ENCODE measurements at places on chromosomes 4 and X.

GRCh38 chr4:33493231-33493630 lies 2751.1 kb downstream of the ARAP2 start:
- DNase-seq, result no peak

DNA sequence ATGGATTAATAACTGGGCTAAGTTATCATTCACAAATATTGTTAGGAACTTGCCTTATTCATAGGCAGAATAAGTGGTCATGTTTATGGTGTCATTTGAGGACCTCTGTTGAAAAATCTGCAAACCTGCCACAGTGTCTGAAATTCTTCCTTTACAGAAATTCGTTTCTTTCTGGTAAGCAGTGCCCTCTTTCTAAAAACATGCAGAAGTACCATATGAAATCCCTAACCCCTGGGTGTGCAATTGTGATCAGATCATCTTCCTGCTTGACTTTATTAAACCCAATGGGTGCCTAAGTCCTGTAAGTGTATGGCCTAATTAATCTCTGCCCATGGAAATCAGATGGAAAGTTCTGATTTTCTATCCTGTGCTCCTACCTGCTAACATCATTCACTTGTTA lies 4.4 kb upstream of the HTATSF1 start:
- DNase-seq, result no peak

DNA sequence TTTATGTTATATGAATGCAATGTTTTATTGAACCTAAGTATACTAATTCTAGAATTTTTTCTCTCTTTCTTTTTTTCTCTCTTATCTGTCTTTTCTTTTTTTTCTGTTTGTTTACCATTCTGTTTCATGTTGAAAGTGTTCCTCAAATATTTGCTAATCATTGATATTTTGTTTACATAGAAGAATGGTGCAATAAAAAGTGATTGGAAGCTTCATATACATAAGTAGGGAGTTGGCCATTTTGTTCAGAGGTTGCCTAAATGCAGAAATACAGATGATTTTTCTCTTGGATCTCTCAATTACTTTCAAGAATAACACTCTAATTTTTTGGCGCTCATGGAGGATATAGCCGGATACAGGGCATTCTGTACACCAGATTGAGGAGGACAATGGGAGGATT lies 5.7 kb upstream of the SERTM2 start:
- DNase-seq, result no peak

DNA sequence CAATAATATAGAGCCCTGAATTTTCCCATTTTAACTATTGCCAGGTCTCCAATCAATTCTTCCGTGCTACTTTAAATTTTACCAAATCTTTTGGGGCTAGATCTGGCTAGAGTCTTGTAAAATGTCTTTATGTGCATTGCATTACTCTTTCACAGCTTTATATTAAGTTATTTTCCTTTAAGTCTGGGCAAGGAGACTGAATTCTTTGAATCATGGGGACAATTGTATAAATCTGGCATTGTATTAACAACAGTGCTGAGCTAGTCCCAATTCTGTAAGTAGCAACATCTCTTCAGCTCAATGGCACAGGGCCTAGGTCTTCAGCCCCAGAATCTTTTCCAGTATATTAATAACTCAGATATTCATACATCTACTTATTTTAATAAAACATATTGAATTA lies 1080.4 kb upstream of the INTU start:
- DNase-seq, result no peak

- no peak for DNase-seq
These were observed 71.0 kb downstream of the LAS1L start for GRCh38 chrX:65463550-65463949.

- DNase-seq, result no peak
These were observed 41.5 kb upstream of the FGF2 start for GRCh38 chr4:122785099-122785498.

DNA sequence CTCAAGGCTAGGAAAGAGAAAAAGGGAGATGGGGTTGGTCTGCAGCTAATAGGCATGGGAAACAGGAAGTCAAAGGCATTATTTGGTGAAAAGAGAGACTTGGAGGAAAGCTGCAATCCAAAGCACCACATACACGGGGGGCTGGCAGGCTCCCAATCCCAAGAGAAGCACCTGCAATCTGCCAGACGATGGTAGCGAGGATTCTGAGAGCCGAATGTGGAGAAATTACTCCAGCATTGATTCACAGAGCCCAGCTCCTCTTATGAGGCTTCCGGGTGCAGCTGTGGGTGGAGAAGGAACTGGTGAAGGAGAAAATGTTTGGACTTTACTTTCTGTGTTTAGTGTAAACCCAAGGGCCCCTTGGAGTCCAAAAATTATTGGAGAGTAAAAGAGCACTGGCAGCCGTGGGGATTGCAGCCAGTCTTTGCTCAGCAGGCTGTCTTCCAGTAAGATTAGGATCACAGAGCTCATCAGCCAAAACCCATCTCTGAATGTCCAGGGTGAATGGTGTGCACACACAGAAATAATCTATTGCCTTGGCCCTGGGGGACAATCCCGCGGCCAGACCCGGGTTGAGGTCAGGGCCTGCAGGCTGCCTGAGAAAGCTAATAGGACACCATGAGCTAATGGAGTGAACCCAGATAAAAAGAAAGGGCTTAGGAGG lies 197.6 kb downstream of the KIT start:
- DNase-seq, result no peak

DNA sequence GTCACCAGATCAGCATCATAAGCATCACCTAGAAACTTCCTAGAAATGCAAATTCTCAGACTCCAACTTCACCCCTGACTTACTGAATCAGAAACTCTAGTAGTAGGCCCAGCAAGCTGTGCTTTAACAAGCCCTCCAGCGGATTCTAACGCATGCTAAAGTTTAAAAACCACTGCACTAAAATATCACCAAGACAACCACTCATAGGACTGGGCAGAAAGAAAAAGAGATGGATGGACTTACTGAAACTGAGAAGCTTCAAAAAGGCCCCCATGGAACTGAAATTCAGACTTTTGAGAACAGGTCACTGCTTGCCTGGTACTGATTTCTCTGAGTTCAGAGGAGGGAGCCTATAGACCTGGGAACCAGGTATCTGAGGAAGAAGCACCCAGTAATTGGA lies 40.1 kb downstream of the FAM241A start:
- DNase-seq, result no peak

DNA sequence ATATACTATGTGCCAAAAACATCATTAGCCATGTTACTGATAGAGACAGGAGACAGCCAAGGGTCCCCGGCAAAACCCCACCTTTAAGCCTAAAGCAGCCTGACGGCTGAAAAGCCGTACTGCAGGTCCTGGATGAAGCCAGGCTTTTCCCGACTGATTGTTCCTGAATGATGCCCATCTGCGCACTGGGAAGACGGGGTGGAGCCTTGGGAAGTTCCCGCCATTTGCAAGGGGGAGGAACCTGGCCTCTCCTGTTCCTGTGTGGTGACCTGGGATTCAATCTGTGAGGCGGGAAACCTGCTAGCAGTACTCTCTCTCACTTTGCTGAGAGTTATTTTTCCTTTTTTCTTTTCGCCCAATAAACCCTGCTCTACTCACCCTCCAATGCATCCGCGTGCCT lies 15.1 kb upstream of the CAMK2D start:
- DNase-seq, result no peak

- DNase-seq, result no peak
These were observed 346.8 kb upstream of the TECRL start for GRCh38 chr4:64756016-64756415.

- DNase-seq, result no peak
These were observed 75.7 kb downstream of the RASL11B start for GRCh38 chr4:52937829-52938228.

- DNase-seq, result no peak
These were observed 174.3 kb downstream of the ADGRL3 start for GRCh38 chr4:61374447-61374891.

DNA sequence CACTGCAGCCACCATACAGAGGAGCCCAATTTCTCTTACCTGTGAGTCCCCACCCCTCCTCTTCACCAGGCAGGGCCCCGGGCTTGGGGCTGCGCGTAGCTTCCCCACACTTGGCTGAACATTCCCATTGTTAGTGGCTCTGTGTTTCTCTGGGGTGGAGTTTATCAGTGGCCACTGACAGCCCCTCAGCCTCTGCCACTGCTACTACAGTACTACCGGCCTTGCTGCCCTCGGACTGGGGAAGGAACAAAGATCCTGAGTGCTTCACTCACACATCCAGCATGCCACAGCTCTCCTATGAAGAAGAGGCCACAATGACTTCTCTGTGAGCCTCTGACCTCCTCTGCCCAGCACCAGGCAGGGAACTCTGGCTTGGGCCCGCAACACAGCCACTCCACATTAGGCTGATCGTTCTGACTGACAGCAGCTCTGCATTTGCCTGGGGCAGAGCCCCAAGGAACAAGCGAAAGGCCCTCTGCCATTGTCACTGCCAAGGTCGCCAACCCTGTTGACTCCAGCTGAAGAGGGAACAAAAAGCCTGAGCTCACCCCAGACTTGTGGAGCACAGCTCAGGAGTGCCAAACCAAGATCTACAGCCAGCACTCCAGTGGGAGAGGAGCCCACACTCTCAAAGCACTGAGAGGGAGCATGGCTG lies 24.0 kb downstream of the ABCB7 start:
- DNase-seq, result no peak

GRCh38 chrX:69068301-69069085 lies 96.8 kb downstream of the PJA1 start:
- no peak for DNase-seq

GRCh38 chr4:126799971-126800574 lies 832.7 kb upstream of the INTU start:
- DNase-seq, result no peak

DNA sequence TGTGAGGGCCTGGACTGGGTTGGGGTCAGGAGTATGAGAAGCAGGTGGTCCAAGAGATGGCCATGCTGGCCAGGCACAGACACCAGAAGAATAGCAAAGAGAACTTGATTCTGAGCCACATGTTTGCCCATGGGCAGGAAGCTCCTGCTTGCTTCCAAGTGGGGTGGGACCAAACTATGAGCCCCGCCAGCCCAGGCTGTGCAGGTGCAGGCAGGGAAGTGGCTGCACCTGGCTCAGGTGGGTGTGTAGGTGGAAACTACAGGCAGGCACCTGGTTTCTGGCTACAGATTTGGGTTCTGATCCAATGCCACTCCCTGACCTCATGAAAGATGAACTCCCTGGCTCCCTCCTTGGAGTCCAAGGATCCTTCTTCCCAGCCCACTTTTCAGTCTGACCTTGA lies 207.9 kb upstream of the KLF3 start:
- DNase-seq, result no peak

DNA sequence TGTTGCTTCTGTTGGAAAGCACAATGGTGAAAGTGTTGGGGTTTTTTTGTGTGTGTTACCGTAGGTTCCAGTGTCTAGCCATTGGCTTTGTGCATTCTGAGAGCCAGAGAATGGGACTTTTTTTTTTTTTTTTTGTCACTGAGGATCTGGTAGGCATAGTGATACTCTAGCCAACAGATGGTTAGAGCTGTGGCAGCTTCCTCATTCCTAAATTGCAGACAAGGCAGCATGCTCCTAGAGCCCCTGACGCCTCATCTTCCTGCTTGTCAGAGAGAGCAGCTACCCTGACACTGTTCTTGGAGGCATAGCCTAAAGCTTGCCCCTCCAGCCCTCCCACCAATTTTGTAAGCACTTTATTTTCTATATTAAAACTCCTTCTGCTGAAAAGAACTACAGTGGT lies 27.0 kb downstream of the ARHGEF9 start:
- no peak for DNase-seq

DNA sequence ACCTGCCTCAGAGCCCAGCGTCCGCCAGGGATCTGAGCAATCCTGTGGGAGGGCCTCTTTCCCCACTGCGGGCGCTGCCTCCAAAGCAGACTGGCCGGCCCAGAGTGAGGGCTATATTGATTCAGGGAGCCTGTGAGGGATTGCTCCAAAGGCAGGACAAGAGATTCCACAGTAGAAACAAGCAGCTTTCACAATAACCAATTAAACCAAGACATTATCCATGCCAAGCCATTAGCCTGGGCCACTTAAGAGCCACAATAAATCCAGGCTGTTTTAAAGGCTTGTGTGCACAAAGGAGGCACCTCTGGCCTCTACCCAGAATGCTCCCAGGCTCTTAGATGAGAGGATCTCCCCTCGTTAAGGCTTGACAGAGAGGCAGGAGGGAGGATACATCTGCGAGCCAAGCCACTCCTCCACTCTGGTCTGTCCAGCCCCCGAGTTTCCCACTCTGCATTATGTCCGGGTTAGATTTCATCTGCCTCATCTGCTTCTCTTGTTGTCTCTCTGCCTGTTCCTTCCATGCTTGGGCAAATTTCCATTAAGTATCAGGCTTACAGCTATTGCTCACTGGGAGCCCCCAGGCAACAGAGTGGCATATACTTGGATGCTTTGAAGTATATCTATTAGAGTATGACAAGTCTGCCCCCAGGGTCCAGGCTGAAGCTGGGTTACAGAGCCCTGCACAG lies 357.9 kb downstream of the UNC5C start:
- no peak for DNase-seq

DNA sequence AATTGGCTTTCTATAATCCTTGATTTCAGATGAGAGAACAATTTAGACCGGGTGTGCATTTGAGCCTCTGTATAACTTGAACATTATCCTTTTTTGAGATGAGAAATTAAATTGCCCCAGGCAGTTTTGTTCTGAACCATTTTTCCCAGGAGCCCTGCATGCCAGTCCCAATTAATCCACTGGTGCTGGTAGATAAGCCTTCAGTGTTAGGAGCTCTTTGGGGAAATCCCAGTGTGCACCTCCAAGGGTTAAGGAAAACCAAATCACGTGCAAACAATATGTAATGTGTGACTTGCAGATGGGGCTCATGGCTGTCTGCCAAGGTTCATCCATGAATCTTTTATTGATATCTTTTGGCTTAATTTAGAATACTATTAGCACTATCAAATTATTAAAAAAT lies 43.2 kb downstream of the KIT start:
- no peak for DNase-seq

GRCh38 chr4:95091272-95091671 lies 333.5 kb downstream of the BMPR1B start:
- no peak for DNase-seq

- no peak for DNase-seq
These were observed 38.2 kb upstream of the PLAC8 start for GRCh38 chr4:83152746-83153145.

DNA sequence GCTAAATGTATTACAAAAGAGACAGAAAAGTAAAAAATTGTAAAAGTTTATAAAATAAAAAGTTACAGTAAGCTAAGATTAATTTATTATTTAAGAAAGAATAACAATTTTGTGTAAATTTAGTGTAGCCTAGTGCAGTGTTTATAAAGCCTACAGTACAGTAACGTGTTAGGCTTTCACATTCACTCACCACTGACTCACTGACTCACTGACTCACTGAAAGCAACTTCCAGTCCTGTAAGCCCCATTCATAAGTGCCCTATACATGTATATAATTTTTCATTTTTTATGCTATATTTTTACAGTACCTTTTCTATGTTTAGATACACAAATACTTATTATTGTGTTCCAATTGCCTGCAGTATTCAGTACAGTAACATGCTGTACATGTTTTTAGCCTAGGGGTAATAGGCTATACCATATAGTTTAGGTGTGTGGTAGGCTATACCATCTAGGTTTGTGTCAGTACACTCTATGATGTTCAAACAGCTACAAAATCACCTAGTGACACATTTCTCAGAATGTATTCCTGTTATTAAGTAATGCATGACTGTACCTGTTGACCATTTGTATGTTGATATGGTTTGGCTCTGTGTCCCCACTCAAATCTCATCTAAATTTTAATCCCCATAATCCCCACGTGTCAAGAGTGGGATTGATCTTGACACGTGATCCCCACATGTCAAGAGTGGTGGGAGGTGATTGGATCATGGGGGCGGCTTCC lies 57.9 kb downstream of the CFAP299 start:
- no peak for DNase-seq

All from activated T-helper 1 cell treated with anti-CD3 and anti-CD28 coated beads, Interleukin-2, amount 50 U/mL, for 16 hours (primary cell).